ENCODE measurements at places on chromosomes 7 and 10.

GRCh38 chr7:65983965-65984658, 2.1 kb upstream of the GUSB start:
- DNase-seq = no peak

- no peak for DNase-seq
Observed at GRCh38 chr7:37050801-37051200, 326.5 kb upstream of the AOAH start.

GRCh38 chr7:137579913-137580640, 236.5 kb upstream of the PTN start:
- no peak for DNase-seq

GRCh38 chr10:129853562-129853903, 110.5 kb downstream of the EBF3 start:
- DNase-seq = no peak

DNA sequence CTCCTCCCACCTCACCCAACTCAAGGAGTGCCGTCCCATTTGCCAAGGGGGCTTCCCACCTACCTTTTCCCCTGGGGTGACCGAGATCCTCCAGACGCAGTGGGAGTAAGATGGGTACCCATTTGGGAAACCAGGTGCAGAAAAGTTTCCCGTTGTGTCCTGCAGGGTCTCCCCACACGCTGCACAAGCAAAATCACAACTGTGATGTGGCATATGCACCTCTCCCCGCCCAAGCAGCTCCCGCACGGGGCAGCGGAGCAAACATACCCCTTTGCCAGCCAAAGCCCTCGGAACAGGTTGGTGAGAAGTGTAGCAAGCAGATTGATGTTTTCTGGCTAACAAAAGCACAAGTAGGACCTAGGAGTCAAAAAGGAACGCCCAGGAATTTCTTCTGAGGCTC, 51.5 kb upstream of the OPALIN start:
- DNase-seq = no peak

DNA sequence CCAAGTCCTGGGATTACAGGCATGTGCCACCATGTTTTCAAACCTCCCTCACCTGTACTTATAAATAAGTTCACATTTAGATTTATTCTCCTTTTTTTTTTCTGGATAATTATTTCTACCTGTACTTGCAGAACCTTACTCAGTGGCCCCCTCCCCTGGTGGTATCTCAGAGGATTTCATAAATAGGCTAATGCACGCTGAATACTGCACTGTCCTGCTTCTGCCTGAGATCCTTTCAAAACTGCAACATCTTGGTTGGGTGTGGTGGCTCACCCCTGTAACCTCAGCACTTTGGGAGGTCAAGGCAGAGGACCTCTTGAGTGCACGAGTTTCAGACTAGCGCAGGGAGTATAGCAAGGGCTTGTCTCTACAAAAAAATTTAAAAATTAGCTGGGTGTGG, 4.6 kb upstream of the BLVRA start:
- no peak for DNase-seq

DNA sequence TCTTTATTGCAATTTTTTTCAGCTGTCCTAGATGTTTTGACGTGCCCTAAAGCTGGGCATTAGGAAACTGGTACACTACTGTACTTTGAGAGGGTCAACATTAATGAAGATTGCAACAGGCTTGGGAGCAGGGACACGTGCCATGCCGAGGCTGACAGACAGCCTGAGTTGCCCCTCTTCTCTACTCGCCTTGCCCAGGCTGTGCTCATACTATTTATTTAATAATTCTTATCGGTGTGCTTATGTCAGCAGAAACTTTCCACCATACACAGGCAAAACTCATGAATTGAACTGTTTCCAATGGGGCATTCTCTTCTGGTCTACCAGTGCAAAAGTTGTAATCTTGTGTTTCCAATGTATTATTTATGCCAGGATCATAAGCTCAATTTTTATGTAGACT, 24.4 kb downstream of the C7orf57 start:
- no peak for DNase-seq

- no peak for DNase-seq
Observed at GRCh38 chr10:114613237-114613979, 44.7 kb downstream of the ABLIM1 start.

DNA sequence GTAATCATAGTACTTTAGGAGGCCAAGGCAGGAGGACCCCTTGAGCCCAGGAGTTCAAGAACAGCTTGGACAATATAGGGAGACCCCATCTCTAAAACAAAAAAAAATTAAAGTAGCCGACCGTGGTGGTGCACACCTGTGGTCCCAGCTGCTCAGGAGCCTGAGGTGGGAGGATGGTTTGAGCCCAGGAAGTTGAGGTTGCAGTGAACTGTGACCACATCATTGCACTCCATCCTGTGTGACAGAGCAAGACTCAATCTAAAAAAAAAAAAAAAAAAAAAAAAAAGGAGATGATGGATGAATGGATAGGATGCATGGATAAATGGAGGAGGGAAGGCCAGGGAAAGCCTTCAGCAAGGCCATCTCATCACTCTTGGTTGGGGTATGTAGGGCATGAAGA, 33.4 kb upstream of the BMPR1A start:
- DNase-seq = no peak

DNA sequence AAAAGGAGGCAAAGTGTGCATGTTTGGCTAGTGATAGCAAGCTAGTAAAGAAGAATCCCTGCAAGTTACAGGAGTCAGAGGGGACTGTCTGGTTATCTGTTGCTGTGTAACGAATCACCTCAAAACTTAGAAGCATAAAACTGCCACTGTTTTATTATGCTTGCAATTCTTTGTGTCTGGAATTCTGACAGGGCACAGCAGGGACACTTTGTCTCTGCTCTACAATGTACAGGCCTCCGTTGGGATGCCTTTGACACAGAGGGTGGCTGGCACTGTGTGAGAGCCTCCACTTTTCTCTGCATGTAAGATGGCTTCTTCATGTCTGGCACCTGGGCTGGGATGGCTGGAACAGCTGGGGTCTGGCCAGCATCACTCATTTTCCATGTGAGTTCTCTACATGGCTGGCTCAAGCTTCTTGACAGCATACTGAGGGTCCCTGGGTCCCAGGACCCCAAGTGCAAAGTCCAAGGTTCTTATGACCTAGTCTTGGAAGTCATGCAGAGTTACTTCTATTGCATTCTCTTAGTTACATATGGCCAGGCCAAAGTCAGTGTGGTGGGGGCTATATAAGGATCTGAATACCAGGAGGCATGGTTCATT, 276.9 kb downstream of the RPS24 start:
- DNase-seq = no peak

GRCh38 chr10:75736151-75736640, 304.8 kb downstream of the LRMDA start:
- DNase-seq = no peak

- no peak for DNase-seq
Observed at GRCh38 chr7:154743206-154743605, 259.7 kb downstream of the PAXIP1 start.

DNA sequence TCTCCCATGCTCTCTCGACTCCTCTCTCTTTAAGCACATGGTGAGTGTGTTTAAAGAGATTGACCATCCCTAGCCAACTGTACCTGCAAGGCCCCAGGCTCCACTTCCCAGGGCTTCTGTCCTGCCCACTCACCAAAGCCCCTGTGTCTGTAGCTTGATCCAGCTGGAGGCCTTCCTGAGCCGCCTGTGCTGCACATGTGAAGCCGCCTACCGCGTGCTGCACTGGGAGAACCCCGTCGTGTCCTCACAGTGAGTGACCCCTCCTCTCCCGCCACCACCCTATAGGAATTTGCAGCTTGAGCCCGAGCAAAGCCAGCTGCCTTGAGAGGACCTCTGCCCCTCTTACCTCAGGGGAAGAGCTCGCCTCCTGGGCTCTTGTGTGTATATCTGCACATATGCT, 11.2 kb downstream of the ZFYVE27 start:
- peak; percentile 43 for DNase-seq

DNA sequence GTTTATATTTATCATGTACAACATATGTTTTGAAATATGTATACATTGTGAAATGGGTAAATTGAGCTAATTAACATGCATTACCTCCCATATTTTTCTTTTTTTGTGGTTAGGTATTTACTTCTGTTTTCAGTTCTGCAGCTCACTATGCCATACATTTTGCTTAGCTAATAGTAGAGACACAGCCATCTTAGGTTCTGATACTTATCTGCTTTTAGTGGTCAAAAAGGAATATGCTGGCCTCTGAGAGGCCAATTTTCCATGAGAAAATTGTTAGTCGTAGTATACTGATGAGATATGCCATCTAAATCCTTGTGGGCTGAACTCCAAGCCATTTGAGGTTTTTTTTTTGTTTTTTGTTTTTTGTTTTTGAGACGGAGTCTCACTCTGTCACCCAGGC, 31.0 kb downstream of the SGPL1 start:
- no peak for DNase-seq

GRCh38 chr7:104152468-104152867, 55.3 kb downstream of the ORC5 start:
- DNase-seq = no peak

DNA sequence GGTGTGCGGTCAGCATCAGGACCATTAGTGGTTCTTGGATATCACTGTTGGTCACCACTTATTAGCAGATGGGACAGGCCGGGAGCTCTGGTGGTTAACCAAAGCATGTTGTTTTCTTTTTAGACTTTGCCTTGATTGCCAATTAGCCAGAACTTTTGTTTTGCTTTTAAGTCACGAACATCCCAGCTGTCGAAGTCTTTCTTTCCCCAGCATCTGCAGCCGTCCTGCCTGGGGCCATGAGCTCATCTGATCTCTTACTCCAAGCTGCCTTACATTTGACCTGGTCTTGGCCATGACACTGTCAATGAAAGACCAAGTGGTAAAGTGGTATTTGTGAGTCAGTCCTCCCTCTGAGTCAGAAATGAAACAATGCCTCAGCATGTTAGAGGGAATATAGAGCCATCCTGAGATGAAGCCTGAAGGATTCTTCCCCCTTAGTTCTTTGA, 53.9 kb upstream of the CREB5 start:
- DNase-seq = no peak

GRCh38 chr7:153397906-153398305, 638.4 kb downstream of the ACTR3B start:
- no peak for DNase-seq

GRCh38 chr10:103685880-103686669, 169.3 kb downstream of the SH3PXD2A start:
- DNase-seq = peak; percentile 80

GRCh38 chr10:6396226-6396625, 183.8 kb downstream of the PRKCQ start:
- DNase-seq = no peak

DNA sequence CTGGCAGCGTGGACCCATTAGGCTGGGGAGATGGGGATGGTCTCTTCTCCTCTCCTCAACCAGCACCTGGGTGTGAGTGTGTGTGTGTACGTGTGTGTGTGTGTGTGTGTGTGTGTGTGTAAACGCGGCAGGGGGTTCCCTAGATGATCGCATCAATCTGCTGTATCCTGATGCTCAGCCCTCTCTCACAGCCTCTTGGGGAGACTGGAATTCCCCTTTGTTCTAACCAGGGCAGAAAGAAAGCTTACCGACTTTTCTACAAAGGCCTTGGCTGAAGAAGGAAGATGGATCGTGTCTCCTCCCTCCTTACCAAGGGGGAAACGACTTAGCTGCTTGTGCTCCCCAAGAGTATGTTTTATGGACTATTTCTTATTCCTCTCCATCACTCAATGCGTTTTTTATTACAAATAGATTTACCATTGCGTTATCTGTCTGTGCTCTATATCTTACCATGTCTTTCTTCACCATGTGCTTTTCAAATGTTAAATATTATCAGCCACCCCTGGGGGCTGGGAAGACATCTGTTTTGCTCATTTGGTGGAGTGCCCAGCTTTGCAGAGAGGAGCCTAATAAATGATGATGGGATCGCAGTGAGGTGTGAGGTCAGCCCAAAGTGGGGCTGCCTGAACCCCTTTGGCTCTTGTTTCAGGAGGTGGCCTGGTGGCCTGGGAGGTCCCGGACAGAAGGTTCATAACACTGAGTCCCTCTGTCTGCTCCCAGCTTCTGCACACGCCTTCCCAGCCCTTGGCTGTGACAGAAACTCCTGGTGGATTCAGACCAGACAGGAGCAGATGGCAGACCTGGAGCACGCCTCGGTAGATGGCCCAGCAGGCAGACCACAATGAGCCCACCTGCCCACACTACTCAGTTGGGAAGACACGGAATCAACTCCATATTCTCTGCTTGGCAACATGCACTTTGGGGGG, 262.0 kb downstream of the PRPF18 start:
- DNase-seq = no peak

DNA sequence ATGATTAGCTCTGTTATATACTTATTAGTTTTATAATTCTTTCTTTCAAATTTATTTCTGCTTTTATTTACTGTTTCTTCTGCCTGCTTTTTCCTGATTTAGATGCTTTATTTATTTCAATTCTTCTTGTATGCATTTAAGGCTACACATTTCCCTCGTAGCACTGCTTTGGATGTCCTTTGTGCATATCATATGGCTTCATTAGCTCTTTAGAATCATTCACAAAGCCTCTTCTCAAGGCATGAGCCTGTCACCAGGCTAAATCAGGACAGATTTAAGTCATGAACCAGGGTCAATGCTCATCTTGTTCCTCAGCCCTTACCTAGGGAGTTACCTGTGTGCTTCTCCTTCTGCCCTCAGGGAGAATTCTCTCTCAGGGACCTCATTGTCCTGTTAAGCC, 56.3 kb downstream of the BAMBI start:
- no peak for DNase-seq

- DNase-seq = no peak
Observed at GRCh38 chr10:131808370-131808930, 92.4 kb upstream of the PPP2R2D start.

- no peak for DNase-seq
Observed at GRCh38 chr7:146175716-146176115, 59.1 kb downstream of the CNTNAP2 start.

- DNase-seq = no peak
Observed at GRCh38 chr7:55180963-55181542, 162.2 kb downstream of the EGFR start.
